ENCODE measurements at places on chromosomes 4 and X. TPM values are rescaled to one million over a fixed set of nuclear protein-coding genes. Genes with fewer than 3 reads are reported as not detected.
A peak's percentile ranks its signal among the peaks of the same experiment; 100 is the strongest.

- no peaks in the 10 kb centered on the region for H3K27me3 ChIP-seq
- peak; percentile 21 for DNase-seq
- no peak within 1 kb of the TSS for H3K27ac ChIP-seq
- no peaks in the 10 kb centered on the region for H3K36me3 ChIP-seq
- peaks cover 9% of the 10 kb centered on the region for H3K4me1 ChIP-seq
Observed at GRCh38 chr4:56681158-56681852, at the start of gene HOPX. Gene HOPX, minus strand, starts transcription at chr4:56681296. Its CDS starts 23,480 bp downstream, at chr4:56657816.

- H3K36me3 ChIP-seq = no peaks in the 10 kb centered on the region
- H3K4me1 ChIP-seq = no peaks in the 10 kb centered on the region
Observed at GRCh38 chr4:36489798-36490197, 208.4 kb downstream of the DTHD1 start.

DNA sequence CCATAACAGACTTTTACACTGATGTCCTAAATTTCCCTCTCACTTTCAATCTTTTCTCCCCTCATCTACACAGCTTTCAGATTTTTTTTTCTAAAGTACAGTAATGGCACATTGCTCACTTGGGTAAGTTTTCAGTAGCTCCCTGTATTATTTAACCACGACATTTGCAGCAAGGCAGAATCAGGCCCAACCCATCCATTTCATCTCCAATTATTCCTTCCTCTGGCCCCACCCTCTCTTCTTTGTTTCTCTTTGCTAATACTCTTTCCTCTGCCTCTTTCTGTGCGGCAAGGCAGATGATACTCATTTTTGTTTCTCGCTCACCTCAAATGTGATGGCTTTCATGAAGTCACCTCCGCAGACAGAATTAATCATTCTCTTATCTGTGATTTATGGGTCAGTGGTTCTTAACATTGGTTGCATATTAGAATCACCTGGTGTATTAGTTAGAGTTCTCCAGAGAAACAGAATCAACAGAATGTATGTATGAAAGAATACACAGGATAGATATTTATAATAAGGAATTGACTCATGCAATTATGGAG is 43.4 kb upstream of the GATB start:
- H3K4me1 ChIP-seq = no peaks in the 10 kb centered on the region
- no peak overlapping the region for H3K27ac ChIP-seq
- H3K4me3 ChIP-seq = no peak overlapping the region
- DNase-seq = no peak
- no peaks in the 10 kb centered on the region for H3K36me3 ChIP-seq

DNA sequence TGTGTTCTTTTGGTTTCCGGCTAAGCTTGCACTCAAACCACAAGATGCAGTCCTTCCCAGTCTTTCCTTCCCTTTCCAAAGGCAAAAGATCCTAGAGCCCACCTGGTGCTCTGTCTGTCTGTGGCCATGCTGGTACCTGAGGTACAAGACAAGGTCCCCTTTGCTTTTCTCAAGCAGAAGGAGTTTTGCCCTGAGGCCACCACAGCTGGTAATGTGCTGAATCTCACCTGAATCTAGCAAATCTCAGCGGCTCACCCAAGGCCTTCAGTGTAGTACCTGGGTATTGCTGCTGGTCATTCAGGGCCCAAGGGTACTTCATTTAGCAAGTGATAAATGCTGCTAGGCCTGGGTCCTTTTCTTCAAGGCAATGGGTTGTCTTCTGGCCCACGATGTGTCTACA is 20.5 kb upstream of the KLF8 start:
- H3K4me3 ChIP-seq = no peak overlapping the region
- no peaks in the 10 kb centered on the region for H3K36me3 ChIP-seq
- no peaks in the 10 kb centered on the region for H3K27me3 ChIP-seq
- H3K27ac ChIP-seq = no peak overlapping the region
- DNase-seq = no peak

GRCh38 chr4:25446611-25447010 is 69.5 kb downstream of the ANAPC4 start:
- no peaks in the 10 kb centered on the region for H3K4me1 ChIP-seq
- DNase-seq = no peak
- H3K27ac ChIP-seq = no peak overlapping the region
- no peak overlapping the region for H3K4me3 ChIP-seq

DNA sequence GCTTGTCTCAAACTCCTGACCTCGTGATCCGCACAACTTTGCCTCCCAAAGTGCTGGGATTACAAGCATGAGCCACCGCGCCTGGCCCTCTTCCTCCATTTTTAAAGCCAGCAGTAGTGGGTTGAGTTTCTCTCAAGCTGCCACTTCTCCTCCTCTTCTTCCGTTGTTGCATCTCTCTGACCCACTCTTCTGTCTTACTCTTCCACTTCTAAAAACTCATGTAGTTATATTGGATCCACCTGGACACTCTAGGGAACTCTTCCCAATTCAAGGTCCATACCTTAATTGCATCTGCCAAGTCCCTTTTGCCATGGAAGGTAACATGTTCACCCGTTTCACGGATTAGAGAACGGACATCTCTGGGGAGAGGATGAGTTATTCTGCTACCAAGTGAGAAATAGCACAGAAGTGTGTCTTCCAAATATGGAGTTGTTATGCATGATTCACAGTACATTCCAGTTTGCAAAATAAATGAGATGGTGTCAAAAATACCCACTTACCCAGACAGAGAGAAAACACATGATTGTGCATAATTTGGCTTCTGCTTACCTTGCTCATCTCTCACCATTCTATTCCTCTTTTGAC is 51.8 kb downstream of the GBA3 start:
- no peak for DNase-seq
- H3K4me3 ChIP-seq = no peak overlapping the region
- no peaks in the 10 kb centered on the region for H3K4me1 ChIP-seq
- no peaks in the 10 kb centered on the region for H3K36me3 ChIP-seq
- H3K27ac ChIP-seq = no peak overlapping the region

Gene ADAM29
- not detected for polyA plus RNA-seq

DNA sequence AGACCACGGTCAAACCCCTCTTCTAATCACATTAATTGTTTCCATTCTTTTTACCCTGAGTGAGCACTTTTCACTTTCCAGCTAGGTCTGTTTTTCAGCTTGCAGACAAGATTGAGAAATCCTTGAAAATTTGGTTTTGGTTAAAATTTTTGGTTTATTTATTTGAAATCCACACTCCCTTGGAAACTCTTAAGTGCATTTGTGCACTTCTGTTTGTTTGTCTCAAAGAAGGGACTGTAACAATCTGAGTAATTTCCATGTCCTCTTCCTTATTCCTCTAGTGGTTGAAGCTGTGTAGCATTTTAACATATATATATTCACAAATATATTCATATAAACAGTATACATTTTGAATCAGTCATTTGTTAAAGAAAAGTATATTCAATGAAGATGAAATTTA is 333.3 kb downstream of the ANK2 start:
- H3K36me3 ChIP-seq = no peaks in the 10 kb centered on the region
- H3K4me1 ChIP-seq = no peaks in the 10 kb centered on the region
- no peak overlapping the region for H3K4me3 ChIP-seq
- no peaks in the 10 kb centered on the region for H3K27me3 ChIP-seq

Gene SLC38A5
- 34.0 TPM for polyA plus RNA-seq

Gene NDP
- polyA plus RNA-seq = not detected

Gene MAGEA1
- polyA plus RNA-seq = not detected

DNA sequence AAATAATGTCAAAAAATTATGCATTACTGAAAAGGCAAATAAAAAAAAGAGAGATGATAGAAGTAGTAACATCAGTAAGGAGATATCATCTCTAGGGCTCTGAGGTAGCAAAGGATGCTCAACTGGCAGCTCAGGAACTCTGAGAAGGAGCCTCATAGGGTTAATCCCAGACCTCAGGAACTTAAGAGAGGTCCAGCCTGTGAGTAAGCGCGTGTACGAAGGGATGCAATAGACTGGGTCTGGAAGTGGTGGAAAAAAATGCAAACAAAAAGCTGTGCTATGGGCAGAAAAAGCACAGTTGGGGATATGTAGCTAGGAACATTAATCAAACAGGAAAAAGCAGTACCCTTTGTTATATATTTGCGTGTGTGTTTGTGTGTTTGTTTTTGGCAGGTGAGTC is 282.0 kb downstream of the GALNTL6 start:
- H3K27me3 ChIP-seq = no peaks in the 10 kb centered on the region
- H3K4me1 ChIP-seq = no peaks in the 10 kb centered on the region
- H3K27ac ChIP-seq = no peak overlapping the region
- DNase-seq = no peak
- no peaks in the 10 kb centered on the region for H3K36me3 ChIP-seq

DNA sequence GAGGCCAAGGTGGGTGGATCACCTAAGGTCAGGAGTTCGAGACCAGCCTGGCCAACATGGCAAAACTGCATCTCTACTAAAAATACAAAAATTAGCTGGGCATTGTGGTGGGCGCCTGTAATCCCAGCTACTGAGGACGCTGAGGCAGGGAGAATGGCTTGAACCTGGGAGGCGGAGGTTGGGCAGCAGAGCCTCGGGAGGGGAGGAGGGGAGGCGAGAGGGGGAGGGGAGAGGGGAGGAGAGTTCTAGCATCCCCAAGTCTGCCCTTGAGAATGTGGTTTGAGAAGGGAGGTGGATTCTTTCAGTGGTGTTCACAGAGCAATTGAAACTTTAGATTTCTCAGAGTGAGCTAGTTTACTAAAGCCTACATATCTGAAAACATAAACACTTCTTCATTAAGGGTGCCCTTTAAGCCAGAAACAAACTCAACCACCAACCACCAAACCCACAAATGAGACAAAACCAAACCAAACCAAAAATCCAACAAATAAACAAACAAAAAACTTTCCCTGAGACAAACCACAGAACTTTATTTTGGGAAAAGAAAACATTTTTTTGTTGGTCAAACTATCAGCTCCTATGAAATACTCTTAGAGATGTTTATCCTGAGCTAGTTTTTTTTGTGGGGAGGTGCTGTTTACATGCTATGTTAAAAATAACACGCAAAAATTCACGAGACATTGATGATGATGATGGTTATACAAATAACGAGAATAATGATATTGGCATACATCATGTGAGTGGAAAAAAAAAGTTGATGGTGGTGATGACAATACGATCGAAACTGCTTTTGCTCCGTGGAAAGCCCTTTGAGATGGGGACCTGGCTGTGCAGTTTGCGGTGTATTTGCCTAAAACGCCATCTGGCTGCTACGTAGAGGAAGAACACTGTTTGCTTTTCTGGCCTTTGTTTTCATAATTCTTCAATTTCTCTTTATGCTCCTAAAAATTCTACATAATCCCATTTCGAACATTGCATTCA is 98.2 kb upstream of the PRKX start:
- H3K4me3 ChIP-seq = no peak overlapping the region
- H3K36me3 ChIP-seq = no peaks in the 10 kb centered on the region
- no peak overlapping the region for H3K27ac ChIP-seq
- DNase-seq = peak; percentile 48
- peaks cover 12% of the 10 kb centered on the region for H3K4me1 ChIP-seq

Gene COL4A5
- polyA plus RNA-seq = not detected

DNA sequence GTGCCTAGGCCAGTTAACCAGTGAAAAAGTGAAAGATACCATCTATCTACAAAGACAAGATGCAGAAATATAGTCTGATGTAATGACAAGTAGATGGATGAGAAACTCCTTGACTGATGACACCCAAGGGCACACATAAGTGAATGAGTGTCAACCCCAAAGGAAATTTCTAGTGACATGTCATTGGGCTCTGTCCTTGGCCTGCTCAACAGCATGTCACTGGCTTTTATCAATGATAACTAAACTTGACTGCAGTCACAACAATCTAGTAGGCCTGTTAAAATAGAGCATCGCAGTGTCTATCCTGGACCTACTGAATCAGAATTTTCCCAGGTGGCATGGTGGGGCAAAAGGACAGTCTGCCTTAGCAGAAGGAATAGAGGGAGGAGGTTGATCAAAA is 155.8 kb downstream of the TSPAN5 start:
- H3K4me3 ChIP-seq = no peak overlapping the region
- no peaks in the 10 kb centered on the region for H3K27me3 ChIP-seq
- H3K27ac ChIP-seq = no peak overlapping the region
- no peaks in the 10 kb centered on the region for H3K4me1 ChIP-seq
- DNase-seq = no peak
- H3K36me3 ChIP-seq = no peaks in the 10 kb centered on the region

- no peaks in the 10 kb centered on the region for H3K27me3 ChIP-seq
- peaks cover 28% of the 10 kb centered on the region for H3K4me1 ChIP-seq
- H3K4me3 ChIP-seq = no peak overlapping the region
- DNase-seq = no peak
- H3K36me3 ChIP-seq = no peaks in the 10 kb centered on the region
Observed at GRCh38 chr4:121165206-121165605, 1.1 kb upstream of the TNIP3 start.
